Neural crest cell (in vitro differentiated cells): ENCODE measurements at places on chromosomes 13 and 19. TPM values are rescaled to one million over a fixed set of nuclear protein-coding genes. Genes with fewer than 3 reads are reported as not detected.

COX6B1 gene
- 329 and 339 TPM in 2 replicates for total RNA-seq

DNA sequence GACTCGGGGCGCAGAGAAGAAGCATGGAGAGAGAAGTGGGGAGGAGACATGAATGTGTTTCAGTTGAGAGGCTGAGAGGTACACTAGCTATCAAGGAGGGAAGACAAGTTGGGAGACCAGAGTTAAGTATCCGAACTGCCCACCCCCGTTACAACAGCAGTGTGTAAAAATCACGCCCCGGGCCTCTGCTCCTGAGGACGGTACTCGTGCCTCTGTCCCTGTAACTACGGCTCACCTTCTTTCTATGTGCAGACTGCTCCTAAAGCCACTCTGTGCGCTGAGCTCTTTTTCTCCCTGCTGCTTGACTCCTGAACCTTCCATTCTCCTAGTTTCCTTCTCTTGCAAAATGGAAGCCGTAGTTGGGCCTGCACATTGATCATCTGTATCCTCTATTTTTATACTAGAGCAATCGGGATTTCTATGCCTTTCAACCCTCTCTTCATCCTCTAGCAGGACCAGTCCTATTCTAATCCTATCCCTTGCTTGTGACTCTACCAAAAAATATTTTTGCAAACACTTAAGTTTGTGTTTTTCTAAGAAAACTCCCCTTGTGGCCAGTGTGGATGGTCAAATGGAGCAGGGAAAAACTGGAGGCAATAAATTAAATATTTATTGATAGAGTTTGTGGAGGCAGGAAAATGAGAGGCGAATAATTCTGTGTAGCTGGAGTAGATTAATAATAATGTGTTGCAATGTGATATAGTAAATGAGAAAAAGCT, 569 bp downstream of the POLR1D start:
- DNase-seq, result no peak

MADCAM1 gene
- 0.75 and 1.1 TPM in 2 replicates for total RNA-seq

DNA sequence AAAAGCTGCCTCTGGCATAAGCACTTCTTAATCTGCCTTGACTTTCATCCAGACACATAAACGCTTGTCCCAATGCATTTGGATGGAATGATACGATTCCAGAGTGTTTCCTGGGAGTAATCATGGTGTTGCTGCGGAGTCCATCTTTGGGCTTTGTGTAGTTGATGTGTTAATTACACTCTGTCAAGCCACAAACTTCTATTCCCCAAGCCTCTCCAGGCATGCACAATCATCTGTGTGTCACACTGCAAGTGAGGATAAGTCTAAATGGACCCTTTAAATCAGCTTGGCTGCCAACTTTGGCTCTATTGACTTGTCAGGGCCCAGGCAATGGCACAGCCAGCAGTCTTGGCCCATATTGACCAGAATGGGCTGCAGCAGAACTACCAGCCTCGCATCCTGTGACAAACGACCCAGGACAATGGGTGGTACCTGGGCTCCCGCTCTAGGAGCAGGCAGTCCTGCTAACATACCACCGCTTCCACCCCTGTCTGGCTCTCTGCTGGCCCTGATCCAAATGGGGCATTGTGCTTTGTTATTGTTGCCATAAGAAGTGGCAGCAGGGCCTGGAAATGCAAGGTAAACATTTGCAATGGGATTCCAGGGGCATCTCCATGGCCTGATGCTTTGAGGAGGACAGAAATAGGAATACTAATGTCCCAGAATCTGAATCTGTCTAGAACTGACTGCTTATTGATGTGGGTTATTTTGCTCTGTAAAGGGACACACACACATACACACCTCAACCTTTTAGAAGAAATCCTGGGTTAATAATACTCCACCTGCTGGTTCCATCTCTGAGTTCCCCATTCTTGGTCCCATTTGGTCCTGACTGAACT, 127.2 kb downstream of the DNAJC15 start:
- DNase-seq, result no peak

SAMD1 gene
- total RNA-seq, result 67.2 and 71.9 TPM in 2 replicates

- no peak for DNase-seq
Observed at GRCh38 chr13:46614582-46614981, 61.6 kb downstream of the LRCH1 start.

GRCh38 chr13:87234981-87235380, 436.2 kb upstream of the SLITRK5 start:
- DNase-seq, result no peak

DNA sequence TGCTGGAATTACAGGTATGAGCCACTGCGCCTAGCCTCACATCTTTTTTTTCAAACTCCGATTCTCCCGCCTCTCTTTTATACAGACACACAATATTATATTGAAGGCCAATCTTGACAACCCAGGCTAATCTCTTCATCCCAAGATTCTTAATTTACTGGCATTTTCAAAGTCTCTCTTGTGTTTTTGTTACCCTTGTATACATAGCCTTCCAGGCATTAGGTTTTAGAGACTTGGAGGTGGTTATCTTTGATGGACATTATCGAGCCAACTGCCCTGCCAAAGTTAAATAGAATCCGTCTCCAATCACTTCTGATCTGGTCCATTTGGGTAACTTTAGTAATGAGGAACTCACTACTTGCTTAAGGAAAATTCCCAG, 14.4 kb upstream of the CYP2A7 start:
- DNase-seq, result no peak

DNA sequence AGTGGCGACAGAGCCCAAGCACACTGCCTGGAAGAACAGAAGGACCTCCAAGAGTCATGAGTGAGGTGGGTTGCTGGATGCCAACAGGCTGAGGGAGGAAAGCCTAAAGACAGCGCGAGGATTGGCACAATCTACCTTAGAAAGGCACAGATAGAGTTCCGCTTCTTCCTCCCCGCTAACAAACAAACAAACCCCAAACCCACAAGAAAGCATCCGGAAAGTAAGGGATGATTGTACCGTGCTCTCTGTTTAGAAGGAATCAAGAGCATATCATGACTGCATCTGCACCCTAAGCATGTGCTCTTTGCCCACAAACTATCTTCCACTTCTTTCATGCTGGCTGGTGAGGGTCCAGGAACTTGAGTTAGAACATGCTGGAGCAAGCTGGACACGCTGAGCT, 233.0 kb upstream of the KLF12 start:
- DNase-seq, result no peak

- DNase-seq, result no peak
Observed at GRCh38 chr13:42762917-42763316, 18.5 kb upstream of the FAM216B start.

- DNase-seq, result no peak
Observed at GRCh38 chr13:96984051-96984508, 10.2 kb downstream of the OXGR1 start.

DNA sequence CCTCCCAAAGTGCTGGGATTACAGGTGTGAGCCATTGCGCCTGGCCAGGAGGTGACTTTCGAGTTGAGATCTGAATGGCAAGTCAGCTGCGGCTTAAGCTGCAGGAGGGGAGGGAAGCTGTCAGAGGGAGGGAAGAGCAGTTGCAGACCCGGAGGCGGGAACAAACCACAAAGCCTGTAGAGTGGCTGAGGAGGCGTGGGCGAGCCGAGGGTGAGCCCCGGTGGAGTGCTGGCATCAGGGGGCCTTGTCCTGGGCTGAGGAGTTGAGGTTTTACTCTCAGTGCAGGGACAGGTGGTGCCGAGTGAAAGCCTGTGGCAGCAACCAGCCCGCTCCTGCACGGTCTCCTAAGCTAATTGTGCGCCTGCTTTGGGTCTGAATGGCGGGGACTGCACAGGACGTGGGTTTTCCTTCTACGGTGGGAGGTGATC, 24.2 kb downstream of the PPP1R37 start:
- DNase-seq, result no peak

GRCh38 chr13:53198736-53199135, 170.1 kb downstream of the OLFM4 start:
- DNase-seq, result no peak

ZNF780B gene
- total RNA-seq, result 27.3 and 28.5 TPM in 2 replicates

DNA sequence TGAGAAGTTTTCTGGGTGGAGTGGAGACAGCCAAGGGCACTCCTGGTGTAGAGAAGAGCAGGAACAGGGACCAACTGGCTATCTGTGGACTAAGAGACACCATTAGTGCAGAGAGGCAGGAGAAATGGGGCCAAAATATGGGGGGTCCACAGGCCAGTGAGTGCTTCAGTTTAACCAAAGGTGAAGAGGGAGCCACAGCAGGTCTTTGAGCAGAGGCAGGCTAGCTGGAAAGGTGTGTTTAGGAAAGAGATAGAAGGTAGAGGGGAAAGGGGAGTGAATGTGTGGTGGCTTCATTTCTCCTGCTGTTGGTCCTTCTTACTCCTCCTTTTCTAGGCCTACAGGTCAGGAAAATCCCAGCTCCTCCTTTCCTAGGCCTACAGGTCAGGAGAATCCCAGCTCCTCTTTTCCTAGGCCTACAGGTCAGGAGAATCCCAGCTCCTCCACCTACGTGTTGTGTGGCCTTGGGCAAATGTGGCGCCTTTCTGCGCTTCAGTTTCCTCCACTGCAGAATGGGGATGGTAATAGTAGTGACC, 1.5 kb downstream of the TMEM238 start:
- no peak for DNase-seq

PLPPR3 gene
- total RNA-seq, result 46.3 and 50.9 TPM in 2 replicates

SELENOV gene
- not detected in 2 replicates for total RNA-seq

- no peak for DNase-seq
Observed at GRCh38 chr13:34006011-34006410, 188.1 kb downstream of the RFC3 start.

DNA sequence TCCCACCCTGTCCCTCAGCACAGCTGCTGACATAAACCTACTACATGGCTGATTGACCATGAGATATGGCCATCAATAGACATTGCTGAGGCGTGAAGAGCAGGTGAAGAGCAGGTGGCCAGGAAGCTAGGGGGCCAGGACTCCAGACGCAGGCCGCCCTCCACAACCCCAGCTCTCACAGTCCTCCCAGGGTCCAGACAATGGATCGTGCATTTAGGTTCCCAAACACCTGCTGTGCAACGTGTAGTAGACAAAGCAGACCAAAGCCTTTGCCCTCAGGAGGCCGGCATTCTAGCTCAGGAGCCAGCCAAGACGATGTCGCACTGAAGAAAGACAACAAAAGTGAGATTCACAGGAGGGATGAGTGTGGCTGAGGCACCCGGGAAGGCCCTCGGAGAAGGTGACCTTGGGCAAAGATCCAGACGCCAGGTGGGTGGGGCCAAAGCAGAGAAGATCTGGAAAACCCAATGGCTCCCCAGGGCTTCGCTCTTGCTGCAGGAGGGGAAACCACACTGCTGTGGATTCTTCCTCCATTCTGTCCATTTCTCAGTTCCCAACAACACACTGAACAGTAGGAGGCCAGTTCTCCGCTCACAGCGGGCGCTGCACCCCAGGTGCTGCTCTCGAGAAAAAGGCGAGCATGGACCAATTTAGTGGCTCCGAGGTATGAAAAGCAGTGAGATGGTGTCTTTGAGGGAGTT, 1.4 kb downstream of the FFAR1 start:
- DNase-seq, result no peak

DNA sequence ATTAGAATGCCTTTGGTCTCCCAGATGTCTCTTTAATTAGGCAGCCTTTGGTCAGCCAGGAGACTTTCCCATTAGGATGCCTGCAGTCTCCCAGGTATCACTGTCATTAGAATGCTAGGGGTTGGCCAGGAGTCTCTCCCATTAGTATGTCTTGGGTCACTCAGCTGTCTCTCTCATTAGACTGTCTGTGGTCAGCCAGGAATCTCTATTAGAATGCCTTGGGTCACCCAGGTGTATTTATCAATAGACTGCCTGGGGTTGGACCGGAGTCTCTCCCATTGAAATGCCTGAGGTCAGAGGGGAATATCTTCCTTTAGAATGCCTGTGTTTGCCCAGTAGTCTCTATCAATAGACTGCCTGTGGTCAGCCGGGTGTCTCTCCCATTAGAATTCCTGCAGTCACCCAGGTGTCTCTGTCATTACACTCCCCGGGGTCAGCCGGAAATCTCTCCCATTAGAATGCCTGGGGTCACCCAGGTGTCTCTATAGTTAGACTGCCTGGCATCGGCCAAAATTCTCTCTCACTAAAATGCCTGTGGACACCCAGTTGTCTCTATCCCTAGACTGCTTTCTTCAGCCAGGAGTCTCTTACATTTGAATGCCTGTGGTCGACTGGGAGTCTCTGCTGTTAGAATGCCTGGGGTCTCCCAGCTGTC, 1460.3 kb downstream of the UQCRFS1 start:
- DNase-seq, result no peak

GRCh38 chr19:35890113-35890650, 10.2 kb downstream of the NFKBID start:
- DNase-seq, result no peak

- no peak for DNase-seq
Observed at GRCh38 chr13:79398127-79398526, 7.9 kb downstream of the RBM26 start.

GRCh38 chr19:39679056-39679790, 23.5 kb downstream of the LGALS16 start:
- no peak for DNase-seq

GRCh38 chr13:29438769-29439168, 156.7 kb downstream of the SLC7A1 start:
- no peak for DNase-seq

SHISA7 gene
- total RNA-seq, result 0.54 and 0.59 TPM in 2 replicates

PAN3 gene
- total RNA-seq, result 33.6 and 34.0 TPM in 2 replicates

CYP4F11 gene
- total RNA-seq, result not detected in 2 replicates

KIR2DL4 gene
- not detected in 2 replicates for total RNA-seq

CEACAM6 gene
- total RNA-seq, result not detected in 2 replicates

GJA3 gene
- total RNA-seq, result not detected in 2 replicates

ADM5 gene
- 11.8 TPM in 2 replicates for total RNA-seq

GRCh38 chr13:29909975-29910674, 59.7 kb upstream of the UBL3 start:
- no peak for DNase-seq

DNA sequence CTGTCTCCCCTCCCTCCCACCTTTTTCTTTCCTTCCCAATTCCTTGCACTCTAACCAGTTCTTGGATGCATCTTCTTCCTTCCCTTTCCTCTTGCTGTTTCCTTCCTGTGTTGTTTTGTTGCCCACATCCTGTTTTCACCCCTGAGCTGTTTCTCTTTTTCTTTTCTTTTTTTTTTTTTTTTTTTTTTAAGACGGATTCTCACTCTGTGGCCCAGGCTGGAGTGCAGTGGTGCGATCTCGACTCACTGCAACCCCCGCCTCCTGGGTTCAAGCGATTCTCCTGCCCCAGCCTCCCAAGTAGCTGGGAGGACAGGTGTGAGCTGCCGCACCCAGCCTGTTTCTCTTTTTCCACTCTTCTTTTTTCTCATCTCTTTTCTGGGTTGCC, 6.9 kb downstream of the MYADM start:
- no peak for DNase-seq

DNA sequence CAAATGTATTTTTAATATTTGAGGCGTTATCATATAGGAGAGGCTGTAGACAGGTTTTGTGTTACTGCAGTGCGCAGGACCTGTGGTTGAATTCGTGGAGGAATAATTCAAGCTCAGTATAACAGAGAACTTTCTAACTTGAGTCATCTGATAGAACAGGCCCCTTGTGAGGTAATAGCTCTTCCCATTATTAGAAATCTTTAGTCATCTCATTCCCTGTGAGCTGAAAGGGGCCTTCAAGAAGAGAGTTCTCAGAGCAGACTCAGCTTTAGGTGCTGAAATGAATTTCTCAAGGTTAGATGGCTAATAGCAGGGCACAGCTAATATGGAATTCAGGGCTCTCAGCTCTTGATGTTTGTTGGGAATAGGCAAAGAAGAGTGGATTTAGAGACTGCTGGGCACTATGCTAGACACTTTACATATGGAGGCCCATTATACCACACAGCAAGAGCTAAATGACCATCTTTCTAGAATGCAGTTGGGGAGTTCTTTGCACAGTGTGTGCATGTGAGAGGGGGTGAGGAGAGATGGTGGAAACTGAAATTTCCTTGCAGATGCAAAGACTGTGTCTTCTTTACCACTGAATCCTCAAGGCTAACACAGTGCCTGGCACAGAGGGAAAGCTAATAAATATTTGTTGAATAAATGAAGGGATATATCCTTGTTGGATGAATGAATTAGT, 89.5 kb downstream of the DGKH start:
- no peak for DNase-seq

GRCh38 chr19:43782311-43782660, 1.5 kb upstream of the KCNN4 start:
- DNase-seq, result no peak

PRKD2 gene
- 55.5 and 57.2 TPM in 2 replicates for total RNA-seq
